Stimulated activated CD4-positive, alpha-beta T cell treated with anti-CD3 and anti-CD28 coated beads, Interleukin-4, amount 100 ng/mL, for 4 hours (primary cell): ENCODE measurements at places on chromosomes 6 and 20.
A peak's percentile ranks its signal among the peaks of the same experiment; 100 is the strongest.

DNA sequence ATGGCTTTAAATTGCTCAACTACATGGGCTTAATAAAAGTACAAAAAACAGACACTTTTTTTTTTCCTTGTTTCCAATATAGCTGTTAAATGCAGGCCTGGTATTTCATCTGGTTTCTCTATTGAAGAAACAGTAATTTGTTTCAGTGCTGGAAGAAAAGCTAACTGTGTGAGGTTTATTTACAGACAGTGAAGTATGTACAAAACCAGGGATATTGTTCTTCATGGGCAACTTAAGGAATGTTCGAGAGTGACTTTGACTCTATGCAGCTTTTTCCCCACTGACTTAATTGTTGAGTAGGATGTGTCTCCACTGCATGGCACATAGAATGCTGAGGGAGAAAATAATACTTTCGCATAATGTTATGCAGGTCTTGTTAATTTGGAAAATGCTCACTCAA is 31.0 kb upstream of the PRL start:
- DNase-seq: no peak

GRCh38 chr6:136991646-136992045 is 53.1 kb downstream of the IL20RA start:
- no peak for DNase-seq

DNA sequence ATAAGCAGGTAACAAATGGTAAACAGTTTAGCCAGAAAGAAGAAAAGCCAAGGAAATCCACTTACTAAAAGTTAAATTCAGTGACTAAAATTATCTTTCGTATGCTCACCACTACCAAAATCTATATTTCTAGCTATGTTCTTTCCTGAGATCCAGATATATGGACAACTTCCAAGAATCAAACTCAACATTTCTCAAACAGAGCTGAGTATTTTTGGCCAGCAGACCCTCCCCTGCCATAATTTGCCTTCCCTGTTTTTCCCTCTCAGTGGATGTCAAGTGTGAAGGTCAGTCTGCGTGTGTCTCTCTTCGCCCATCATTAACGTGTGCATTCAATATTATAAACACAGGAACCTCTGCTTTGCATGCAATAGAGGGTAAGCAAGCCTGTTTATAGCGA is 42.0 kb downstream of the PRKN start:
- DNase-seq: no peak

DNA sequence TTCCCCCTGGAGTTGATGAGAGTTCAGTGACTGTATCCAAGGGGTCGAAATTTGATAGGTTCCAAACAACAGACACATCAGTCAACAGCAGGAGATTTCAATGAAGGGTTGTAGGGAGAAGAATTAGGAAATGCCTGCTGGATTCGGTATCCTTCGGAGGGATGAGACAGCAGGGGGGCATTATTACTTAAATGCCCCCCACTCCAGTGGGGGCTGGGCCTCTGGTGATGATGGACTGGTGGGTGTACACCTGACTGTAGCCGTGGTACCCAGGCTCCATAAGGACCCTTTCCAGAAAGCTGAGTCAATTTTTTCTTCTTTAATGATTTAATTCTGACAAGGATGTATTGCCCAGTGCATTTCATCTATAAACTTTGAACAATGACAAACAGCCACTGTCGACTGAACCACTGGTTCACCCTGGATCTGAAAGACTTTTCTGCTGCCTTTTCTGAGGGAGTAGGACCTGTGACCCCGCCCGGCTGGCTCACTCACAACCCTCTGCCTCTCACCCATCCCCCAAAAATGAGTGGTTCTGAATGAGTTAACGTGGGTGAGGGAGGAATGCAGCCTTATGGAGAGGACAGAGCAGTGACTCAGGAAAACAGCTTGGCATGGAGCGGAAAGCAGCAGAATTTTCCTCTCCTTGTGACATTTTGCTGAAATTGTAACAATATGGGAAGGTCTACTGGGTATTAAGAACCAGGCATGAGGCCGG is 41.0 kb downstream of the ZMYND8 start:
- DNase-seq: no peak

GRCh38 chr20:54219751-54220426 is 12.0 kb downstream of the PFDN4 start:
- DNase-seq: no peak

DNA sequence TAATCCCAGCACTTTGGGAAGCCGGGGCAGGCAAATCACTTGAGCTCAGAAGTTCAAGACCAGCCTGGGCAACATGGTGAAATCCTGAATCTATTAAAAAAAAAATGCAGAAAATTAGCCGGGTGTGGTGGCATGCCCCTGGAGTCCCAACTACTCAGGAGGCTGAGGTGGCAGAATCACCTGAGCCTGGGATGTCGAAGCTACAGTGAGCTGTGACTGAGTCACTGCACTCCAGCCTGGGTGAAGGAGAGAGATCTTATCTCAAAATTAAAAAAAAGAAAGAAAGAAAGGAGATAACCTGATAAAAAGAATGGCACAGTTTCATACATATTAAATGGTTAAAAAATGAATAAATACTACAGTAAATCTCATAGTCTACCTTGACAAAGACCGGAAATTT is 123.6 kb upstream of the TNFAIP3 start:
- DNase-seq: no peak

- no peak for DNase-seq
Observed at GRCh38 chr6:1499777-1500176, 109.9 kb upstream of the FOXC1 start.

GRCh38 chr20:7908905-7909304 is 31.4 kb downstream of the HAO1 start:
- no peak for DNase-seq

GRCh38 chr20:24498641-24499040 is 29.2 kb downstream of the SYNDIG1 start:
- DNase-seq: no peak

- no peak for DNase-seq
Observed at GRCh38 chr6:40247516-40248115, 313.4 kb upstream of the MOCS1 start.

DNA sequence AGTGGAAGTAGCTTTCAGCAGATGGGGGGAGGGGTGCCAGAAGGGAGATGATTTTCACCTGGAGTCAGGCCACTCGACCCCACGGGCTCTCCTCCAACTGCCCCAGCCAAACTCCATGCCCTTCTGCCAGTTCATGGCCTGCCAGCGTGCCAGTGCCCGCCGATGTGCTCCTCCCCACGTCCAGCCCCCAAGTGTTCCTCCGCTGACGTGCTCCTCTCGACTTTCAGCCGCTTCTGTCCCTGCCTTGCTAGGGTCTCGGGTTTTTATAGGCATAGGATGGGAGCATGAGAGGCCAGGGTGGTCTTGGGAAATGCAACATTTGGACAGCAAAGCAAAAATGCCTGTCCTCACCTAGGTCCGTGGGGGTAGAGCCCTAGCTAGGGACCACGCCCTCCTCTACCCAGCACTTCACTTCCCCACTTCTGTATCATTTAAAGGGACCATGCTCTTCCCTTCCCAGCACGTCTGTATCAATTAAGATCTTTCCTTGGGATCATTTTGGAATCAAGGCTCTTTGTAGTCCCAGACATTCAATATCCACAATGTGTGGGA is 54.4 kb downstream of the PRND start:
- no peak for DNase-seq

- no peak for DNase-seq
Observed at GRCh38 chr20:9052136-9052535, 16.8 kb upstream of the PLCB4 start.

DNA sequence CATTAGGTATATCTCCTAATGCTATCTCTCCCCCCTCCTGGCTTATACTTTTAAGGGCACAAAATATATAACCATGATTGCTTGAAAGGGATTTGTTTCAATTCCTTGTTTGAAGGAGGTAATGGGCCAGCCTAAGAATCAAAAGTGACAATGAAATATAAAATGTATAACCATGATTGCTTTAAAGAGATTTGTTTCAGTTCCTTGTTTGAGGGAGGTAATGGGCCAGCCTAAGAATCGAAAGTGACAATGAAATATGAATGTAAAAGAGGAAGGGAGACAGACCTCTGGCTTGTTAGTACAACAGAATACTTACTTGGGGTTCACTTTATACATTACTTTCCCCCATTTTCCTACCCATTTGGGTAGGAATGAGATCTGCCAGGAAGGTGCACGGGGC is 55.5 kb downstream of the FOXC1 start:
- DNase-seq: no peak

- no peak for DNase-seq
Observed at GRCh38 chr6:170172392-170172791, 118.5 kb downstream of the DLL1 start.

GRCh38 chr20:49724408-49725223 is 10.9 kb upstream of the B4GALT5 start:
- no peak for DNase-seq

DNA sequence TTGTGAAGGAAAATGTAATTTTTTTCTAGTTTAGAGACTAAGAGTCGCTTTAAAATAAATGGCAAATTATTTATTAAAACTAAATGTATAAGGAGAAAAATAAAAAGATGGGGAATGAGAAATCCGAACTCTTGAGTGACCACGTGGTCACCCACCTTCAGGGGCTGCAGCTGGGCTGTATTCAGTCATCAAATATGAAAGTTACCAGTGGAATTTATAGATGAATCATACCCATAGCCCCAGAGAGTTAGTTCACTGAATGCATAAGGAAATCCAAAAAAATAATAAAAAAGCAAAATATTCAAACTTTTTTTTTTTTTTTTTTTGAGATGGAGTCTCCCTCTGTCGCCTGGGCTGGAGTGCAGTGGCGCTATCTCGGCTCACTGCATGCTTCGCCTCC is 947.7 kb upstream of the ADGRB3 start:
- DNase-seq: no peak

DNA sequence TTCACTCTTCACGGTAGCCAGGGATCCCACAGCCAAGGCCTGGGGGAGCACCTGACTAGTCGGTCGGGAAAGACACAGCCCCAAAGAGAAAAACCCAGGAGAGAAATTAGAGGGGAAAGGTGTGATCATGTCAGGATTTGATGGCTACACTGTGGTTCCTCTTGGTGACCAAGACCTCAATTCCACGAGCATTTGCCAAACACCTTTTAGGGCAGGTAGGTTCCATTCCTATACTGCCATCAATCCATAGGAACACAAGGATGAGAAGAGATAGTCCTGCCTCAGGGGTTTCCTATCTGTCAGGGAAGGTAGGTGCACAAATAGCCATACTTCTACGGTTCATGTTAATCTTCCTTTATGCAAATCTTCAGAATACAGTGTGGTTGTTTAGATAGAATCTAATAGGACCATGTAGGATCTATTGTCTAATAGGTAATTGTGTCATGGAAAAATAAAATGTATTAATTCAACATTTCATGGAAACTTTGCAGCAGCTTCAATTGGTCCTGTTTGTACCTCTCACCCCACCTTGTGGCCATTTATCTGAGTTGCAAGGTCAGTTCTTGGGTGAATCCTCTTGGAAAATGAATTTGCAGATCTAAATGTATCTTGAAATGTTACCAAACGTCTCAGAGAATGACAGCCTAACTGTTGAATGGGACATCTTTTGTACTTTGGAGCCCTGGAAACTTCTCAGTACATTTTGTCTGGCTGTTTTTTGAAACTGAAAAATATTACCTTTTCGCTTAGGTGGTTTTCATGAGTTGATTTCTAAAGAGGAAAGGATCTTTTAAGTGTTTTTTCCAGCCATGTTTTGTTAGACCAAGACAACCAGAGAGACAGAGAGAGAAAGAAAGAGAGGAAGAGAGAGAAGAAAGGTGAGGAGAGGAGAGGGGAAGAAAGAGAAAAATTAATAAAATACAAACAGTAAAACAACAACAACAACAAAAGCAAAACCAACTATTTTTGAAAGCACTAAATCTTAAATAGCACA is 33.7 kb upstream of the IYD start:
- DNase-seq: peak; percentile 4

DNA sequence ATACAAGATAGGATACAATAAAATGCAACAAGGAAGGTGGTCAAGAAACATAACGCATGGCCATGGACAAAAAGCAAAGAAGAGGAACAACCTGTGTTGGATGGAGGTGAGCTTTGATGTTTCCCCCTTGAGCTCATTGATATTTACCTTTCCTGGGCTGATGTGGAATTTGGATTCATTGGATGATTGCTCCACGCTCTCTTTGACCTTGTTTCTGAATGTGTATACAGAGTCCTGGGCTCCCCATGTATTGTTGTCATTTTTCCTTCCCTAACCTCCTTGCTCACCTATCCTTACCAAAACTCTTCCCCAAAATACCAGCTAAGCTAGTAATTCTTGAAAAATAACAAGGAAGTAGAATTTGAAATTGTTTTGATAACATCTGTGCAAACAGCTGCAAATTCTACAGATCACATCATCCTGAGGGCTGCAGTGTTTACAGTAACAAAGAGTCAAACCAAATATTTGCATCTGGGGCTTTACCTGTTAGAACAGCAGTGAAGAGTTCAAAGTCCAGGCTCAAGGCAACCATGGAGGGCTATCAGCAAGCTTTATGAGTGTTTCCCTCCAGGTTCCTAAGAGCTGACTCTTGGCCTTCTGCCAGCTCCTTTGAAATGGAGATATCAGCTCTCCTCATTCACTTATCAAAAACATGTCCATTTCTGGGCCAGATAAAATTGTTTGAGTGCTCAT is 214.3 kb upstream of the MARCKS start:
- DNase-seq: no peak

DNA sequence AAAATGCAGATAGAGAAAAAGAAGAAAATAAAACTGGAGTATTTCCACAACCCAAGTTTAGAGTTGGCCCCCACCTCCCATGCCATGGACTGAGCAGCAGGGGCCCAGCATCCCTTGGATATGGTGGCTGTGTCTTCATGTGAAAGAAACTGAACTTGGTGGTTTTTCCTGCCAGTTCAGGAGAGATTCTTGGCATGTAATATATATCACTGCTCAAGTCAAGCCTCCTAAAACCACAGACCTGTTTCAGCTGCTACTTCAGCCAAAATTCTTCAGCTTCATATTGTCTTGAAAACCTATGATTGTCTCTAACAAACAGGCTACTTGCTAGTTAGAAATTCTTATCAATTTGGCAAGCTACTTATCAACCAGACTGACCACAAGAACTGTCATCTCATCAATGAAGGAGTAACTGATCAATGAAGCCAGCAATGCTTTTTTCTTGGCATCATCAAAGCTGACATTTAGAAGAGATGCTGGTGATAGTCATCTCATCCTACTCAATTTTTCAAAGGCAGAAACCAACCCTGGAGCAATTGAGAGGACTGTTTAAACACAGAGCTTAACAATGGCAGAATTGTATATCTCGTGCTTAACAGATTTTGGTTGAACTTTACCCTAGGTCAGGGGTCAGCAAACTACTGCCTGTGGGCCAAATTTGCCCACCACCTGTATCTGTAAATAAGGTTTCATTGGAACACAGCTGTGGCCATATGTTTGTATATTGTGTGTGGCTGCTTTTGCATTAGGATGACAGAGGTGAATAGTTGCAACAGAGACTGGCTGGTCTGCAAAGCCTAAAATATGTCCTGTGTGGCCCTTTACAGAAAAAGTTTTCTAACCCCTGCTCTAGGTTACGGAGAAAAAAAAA is 10.4 kb upstream of the NOL7 start:
- DNase-seq: no peak
